ENCODE measurements at places on chromosomes 1 and 21.

GRCh38 chr1:214694769-214695168 lies 91.8 kb downstream of the CENPF start:
- no peak for DNase-seq

DNA sequence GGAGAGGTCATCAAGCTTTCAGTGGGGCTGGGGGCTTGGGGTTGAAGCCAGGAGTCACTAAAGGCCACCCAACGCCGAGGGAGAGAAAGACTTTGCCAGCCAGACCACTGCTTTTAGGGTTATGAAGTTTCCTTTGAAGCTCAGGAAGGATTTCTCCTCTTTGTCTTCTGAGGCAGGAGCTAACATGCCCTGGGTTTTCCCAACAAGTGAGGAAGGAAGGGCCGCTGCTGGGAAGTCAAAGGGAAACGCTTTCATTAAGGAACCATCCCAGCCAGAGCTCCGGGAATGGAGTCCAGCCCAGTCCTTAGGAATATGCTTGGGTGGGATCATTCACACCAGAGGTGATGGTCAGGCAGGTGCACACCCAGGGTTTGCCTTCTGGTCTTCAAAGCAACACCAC lies 436.9 kb downstream of the PRDM2 start:
- no peak for DNase-seq

- DNase-seq = no peak
Observed at GRCh38 chr1:224632381-224632871, 16.3 kb downstream of the CNIH3 start.

DNA sequence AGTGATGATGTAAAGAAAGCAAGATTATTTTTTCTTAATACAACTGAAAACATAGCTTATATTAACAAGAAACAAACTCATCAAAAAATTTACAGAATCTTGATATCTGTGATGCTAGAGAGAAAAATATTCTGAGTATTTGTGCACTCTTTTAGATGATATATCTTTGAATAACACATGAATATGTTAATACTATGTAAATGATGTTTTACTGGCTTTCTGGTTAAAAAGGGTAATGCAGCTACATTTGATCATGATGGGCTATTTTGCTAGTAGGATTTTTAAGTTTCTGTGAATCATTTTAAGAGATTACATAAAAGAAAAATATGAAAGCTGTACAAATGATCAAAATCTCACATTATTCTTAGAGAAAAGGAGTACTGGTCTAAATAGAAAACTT lies 114.5 kb downstream of the GRIK1 start:
- no peak for DNase-seq

- peak; percentile 81 for DNase-seq
Observed at GRCh38 chr1:205484985-205485967, 19.2 kb upstream of the CDK18 start.

DNA sequence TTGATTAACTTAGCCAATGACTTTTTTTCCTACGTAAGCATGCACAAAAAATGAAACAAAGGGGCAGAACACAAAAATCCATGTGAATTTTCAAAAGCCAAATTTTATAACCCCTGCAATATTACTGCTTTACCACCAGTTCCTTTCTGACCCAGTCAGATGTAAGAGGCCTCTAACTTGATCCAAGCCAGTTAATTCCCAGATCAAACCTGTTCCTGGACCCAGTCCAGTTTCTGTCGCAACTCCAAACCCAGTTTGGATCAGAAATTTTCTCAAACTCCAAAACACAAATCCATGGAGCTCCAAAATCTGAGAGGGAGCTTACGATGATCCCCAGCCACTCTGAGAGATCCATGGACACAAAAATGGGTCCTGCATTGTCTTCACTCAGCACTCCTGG lies 7.8 kb upstream of the ZYG11A start:
- DNase-seq = no peak

DNA sequence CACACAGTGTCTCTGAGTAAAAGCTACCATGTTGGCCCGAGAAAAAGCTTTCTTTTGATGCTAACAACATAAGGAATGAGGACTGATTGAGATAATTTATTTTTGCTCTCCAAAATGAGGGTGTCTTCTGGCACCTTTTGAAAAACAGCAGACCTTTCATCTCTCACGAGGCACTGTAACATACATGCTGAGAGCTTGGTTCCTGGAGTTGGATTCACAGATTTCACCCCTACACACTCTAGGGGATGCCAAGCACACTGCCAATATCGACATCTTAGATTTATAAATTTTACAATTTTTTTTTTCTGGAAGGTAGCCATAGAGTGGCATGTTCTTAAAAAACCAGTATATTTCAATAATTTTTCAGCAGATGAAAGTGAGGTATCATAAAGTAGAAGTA lies 408.3 kb downstream of the DSCAM start:
- no peak for DNase-seq

GRCh38 chr1:202565890-202566602 lies 144.2 kb downstream of the SYT2 start:
- no peak for DNase-seq

DNA sequence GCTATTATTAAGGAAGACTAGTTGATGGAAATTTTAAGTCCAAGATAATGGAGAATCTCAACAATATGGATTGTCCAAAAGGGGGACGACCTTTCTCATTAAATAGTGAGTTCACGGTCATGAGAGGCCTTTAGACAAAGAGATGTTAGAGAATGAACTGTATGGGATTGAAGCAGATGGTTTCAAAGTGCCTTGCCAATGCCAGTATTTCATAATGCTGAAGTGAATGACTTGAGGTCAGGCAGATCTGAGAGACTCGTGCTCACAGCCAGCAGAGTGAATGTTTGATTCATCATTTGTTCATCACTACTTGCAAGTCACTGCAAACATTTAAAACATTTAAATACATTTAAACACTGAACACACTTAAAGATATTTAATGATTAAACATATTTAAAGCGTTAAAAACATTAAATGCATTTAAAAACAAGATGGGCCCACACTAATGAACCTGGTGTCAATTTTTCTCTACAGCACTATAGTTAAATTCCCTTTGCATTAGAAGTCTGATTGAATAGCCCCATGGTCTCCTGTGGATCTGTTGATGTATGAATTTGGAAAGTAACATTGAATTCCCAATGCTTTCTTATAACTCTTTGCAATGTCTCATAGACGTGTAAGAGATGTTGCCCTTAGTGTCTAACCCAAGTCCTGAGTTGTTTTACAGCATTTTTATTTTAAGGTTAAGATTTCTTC lies 80.7 kb downstream of the TGFB2 start:
- DNase-seq = no peak

DNA sequence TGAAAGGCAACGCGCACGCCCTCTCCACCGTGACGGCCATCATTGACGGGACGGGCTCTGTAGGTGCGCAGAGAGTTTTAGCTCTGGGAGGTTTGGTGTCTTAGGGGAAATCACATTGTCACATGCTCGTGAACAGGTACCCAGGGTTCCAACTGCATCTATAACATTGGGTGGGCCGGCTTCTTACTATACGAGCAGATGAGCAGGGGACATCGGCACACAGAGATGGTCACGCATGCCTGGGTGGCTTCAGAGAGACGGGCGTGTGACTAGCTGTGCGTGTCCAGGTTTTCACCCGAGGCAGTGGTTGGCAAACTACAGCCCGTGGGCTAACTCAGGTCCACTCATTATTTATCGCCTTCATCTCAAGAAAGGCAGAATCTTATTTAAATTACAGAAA lies 54.7 kb downstream of the SLC37A1 start:
- DNase-seq = no peak

DNA sequence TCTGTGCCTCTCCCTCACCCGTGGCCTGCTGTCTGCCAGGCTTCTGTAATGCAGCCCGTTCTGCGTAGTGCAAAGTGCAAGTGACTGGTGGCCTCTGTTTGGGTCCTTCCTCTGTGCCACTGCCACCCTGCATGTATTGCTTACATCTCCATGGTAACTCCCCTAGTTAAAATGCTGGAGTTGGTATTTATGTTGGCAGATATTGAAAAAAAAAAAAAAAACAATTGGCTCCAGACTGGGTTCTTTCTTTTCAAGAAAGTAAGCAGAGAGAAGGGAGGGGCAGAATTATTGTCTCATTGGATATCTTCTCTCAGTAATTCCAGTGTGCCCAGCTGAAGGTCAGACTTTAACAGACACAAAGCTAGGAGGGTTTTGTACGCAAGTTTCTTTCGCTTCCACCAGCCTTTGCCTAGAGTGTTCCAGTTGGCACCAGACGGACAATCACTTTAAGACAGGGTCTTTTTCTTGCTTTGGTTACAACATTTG lies 242.3 kb downstream of the PBX1 start:
- no peak for DNase-seq

DNA sequence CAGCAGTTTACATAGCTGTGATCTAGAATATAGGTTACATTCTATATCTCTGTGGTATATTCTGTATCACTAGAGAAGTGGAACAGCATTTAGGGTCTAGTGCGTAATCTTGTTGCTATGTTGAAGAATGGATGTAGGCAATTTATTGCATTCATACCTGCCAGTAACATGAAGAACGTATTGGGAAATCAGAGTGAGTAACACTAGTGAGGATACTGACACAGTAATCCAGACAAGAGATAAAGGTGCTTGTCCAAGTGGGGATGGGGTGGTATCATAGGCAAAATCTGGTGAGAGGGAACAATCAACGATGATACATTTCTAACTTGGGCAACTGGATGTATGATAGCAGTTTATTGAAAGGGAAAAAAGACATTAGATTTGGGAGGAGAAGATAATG lies 9.8 kb downstream of the PPP2R5A start:
- no peak for DNase-seq

DNA sequence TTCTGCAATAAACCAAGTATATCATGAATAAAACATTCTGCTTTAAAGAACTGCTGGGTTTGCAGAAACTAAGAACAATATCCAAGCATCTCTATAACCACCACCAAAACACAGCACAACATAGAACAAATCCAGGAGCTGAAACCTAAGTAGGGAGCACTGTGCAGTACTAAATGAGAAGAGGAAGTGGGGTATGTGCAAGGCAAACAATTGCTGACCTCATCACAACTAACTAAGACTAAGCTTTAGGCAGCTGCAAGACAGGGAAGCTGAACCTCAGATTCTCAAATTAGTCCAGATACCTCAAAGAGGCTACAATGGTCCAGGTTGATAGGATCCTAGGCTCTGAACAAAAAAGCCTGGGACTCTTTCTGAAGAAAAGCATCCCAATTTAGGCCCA lies 172.6 kb downstream of the SLC44A5 start:
- no peak for DNase-seq

- DNase-seq = no peak
Observed at GRCh38 chr1:185860311-185860710, 126.1 kb downstream of the HMCN1 start.

DNA sequence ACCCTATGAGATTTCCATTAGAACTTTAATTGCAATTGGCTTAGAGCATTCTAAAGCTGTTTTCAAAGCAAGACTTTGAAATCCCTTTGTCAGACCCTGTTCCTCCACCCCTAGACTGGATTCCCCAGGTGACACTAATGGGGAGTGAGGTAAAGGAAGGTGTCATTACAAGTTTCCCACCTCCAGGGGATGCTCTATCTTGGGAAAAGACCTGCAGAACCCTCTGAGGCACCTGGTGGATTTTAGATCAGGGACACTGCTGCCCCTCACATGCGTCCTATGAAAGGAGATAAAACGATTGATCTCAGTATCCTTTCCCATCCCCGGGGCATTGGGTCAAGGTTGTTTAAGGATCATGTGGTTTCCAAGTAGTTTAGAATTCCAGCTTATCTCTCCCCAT lies 80.3 kb upstream of the RGS4 start:
- DNase-seq = no peak

DNA sequence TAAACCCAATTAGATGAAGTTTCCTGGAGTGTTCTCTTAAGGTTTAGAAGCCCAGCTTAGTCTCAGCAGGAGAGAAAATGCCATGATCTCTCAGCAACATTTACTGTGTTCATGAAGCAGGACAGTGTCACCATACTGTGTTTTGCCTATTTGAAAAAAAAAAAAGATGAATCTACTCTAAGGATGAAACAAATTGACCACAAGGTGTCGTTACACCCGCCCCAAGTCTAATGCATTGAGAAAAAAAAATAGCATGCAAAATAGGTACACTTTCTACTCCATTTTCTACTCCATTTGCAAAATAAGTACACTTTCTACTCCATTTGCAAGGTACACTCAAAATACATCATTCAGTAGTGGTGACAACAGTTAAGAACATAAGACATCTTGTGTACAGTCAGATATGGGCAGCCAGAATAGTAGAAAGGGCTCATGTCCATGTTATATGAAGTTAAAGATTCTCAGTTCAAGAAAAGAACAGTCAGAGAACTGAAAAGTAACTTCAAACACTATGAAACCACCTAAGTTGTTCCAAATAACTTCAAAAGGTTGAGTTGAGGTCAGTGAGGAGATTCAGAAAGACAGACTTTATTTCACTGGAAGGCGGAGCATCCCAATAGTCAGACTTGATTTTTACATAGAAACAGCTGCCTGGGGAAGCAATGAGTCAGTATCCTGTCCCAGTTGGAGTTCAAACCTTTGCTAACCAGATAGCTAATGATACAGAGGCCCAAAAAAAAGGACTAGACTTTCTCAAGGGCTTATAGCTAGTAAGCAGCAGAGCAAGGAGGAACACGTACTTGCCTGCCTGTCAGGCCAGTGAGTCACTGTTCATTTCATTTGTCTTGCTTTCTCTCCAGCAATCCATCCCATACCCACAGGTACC lies 13.3 kb downstream of the PLPPR5 start:
- DNase-seq = no peak

DNA sequence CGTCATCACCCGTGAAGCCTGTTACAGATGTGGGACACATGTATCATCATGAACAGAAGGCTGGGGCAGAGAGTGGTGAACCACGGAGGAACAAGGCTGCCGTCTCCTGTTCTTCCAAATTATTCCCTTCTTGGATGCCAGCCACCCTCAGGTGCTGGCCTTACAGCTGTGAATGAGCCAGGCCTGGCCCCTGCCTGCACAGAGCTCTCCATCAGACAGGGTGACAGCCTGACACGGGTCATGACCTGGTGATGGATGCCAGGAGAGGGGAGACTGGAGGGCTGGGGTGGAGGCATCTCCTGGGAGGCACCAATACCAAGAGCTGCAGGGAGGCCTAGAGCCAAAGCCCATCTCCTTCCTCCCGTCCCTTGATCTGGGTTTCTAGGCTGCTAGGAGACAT lies 230.0 kb upstream of the C1orf174 start:
- DNase-seq = no peak

- DNase-seq = peak; percentile 64
Observed at GRCh38 chr1:167659450-167659849, 29.4 kb downstream of the RCSD1 start.

- peak; percentile 59 for DNase-seq
Observed at GRCh38 chr1:30856260-30856790, 52.2 kb downstream of the SDC3 start.
